Muscle of back (tissue), 13 donors: ENCODE measurements at places on chromosomes 2 and 18.

DNA sequence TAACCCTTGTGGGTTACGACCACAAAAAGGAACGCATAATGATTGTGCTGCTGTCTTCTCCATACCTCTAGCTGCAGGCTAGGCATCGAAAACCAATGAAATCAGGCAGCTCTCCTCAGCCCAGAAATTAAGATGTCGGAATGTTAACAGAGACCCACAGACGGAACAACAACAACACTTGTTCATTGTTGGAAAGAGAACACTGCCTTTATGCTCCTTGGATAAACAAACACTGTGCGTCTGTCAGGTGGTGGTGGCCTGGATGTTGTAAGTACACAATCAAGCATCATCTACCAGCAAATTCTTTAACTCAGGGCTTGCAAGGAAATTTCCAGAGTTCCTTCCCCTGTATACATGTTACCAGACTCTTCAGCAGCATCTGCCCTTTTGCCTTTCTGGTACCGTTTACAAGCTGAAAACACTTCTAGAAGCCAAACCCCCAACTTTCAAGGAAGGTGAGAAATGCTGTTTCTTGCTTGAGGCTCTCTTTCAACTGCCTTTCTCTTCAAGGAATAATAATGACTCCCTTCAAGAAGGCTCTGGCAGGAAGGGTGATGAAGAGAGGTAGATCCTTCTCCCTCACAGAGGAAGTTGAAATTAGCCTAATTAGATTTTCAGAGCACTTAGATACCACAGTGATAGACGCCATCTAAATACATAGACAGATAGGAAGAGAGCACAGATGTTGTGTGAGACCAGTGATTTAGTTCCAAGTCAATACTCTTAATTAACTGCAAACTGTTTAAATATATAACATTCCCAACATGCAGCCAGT is 332.7 kb downstream of the ZNF521 start:
- DNase-seq, result no peak

DNA sequence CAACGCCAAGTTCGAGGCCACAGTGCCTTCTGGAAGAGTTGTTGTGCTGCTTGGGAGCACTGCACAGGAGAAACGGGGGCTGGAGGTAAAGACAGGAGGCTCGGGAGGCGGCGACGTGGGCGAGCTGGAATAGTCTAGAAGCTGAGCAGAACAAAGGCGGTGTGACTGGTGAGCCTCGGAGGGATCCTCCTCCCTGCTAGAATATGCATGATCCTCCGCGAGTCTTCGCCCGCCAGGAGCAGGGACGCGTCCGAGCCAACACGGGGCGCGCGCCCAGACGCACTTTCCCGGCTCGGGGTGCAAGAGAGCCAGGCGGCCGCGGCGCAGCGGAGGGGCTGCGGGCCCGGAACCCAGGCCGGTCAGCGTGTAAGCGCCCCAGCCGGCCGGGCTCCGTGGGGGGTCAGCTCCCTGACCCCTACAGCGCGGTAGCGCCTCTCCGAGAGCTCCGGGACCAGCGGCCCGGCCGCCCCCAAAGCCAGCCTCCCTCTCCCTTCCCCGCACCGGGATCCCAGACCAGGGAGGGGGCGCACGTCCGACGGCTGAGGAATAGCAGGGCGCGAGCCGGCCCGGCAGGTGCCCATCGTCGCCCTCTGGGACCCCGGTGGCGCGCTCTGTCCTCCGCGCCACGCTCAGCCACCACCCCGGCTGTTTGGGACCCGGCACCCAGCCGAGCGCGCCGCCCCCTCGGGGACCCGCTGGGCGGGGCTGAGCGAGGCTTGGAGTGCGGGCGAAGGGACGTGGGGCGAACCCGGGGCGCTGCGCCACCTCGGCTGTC is 62.5 kb downstream of the GNAL start:
- peak; percentile 29 for DNase-seq

DNA sequence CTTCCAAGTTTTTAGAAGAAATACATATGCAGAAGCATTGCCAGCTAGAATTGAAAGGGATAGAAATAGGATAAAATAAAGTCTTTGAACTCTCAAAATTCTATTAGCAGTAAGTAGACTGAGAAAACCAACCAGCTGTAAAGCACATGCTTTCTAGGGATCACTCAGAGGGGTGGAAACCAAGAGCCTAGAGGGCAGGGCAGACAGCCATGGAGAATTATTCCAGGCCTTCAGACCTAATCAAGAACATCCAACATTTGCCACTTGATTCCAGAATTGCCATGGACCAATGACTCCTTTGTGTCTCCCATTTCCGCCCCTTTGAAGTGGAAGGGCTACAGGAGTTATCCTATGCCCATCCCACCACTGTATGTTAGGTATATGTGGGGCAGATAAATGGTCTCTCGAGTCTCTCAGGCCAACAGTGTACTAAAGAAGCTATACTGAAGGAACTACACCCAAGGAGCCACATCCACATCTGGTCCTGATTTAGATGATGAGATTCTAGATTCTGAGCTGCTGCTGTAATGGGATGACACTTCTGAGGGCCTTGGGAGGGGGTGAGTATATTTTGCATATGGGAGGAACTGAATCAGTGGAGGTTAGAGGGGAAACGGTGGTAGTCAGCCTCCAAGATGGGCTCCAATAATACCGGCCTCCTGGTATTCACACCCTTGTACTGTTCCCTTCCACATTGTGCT is 4.0 kb downstream of the FARSB start:
- peak; percentile 49 for DNase-seq

- no peak for DNase-seq
Observed at GRCh38 chr2:241110089-241110606, 8.1 kb upstream of the MTERF4 start.

GRCh38 chr2:77086478-77086877 is 435.7 kb downstream of the LRRTM4 start:
- no peak for DNase-seq

DNA sequence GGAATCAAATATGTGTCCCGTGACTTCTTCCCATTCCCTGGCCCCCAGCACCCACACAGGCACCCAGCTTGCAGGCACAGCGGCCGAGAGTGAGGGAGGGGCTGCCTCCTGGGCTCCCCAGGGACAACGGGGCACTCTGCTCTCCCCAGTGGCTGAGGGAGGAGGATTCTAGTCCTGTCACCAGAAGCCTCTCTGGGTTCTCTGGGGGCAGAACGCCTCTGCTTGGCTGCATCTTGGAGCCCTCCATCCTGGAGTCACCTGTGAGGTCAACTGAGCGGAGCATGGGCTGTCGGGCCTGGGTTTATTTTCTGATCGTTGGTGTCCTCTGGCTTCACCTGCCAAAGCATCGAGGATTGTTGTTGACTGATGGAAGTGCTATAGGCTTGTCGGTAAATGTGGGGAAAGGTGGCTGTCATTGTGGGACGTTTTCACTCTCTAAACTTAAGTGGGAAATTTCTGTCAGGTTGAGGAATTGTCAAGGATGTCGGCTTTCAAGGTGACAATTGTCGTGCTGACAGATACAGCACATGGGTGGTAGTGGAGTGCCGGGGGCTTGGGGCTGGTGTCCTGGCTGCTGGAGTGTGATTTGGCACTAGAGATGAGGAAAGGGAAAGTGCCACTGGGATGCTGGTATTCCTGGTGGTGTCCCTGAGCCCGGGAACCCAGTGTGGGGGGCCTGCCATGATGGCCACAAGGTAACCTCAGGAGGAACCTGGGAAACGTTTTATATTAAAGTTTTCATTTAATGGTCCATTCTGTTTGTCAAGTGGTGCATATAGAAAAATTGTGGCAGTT is 13.6 kb downstream of the SH3RF3 start:
- no peak for DNase-seq

DNA sequence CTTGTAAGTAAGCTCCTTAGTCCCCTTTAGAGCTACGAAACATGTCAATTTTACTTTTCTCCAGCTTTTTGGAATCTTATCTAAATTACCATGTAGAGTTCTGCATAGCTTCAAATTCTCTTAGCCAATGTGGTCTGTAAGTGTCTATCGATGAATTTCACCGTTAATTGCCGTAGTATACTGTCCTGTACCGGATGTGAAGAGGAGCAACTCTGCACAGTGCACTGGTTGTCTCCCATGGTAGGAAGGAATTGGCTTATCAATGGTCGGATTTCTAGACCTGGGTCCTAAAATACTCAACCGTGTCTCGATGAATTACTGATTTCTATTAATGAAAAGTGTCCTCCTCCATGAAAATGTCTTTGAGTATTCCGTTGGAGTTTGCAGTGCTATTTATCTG is 1.9 kb downstream of the NOP58 start:
- no peak for DNase-seq

DNA sequence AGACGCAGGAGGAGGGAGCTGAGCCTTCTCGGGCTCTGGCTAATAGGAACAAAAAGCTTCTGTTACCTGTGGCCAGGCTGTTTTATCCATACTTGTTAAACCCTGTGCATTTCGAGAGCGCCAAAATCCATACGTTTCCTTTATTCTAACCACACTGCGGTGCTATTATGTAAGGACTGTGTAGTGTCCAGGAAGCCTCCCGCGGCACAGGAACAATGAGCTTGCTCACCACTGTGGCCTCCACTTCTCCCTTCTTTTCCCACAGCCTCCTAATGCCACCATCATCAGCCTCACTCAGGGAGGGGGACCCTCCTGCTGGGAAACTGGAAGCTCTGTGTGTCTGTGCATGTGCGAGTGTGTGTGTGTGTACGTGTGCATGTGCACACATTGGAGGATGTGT is 268.5 kb downstream of the HAUS1 start:
- DNase-seq, result no peak
